Fibroblast of the aortic adventitia (primary cell): ENCODE measurements at places on chromosomes 7 and 10.

GRCh38 chr7:146255609-146256008 is 139.0 kb downstream of the CNTNAP2 start:
- no peak for DNase-seq

GRCh38 chr10:70317272-70317942 is 33.6 kb upstream of the NPFFR1 start:
- DNase-seq, result no peak

DNA sequence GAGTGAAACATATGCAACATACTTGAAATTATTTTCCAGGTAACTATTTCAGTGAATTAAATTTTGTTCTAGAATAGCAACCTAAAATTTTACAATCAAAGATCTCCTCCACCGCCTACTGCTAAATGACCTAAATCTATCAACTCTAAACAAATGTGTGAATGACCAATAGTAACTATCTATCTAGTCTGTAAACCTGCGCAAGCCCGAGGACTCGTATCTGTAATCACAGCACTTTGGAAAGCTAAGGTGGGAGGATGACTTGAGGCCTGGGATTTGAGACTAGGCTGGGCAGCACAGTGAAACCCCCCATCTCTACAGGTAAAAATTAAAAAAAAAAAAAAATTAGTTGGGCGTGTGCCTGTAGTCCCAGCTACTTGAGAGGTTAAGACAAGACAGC is 83.0 kb downstream of the NEBL start:
- DNase-seq, result no peak

GRCh38 chr10:125025341-125025740 is 83.4 kb downstream of the ZRANB1 start:
- peak; percentile 41 for DNase-seq

DNA sequence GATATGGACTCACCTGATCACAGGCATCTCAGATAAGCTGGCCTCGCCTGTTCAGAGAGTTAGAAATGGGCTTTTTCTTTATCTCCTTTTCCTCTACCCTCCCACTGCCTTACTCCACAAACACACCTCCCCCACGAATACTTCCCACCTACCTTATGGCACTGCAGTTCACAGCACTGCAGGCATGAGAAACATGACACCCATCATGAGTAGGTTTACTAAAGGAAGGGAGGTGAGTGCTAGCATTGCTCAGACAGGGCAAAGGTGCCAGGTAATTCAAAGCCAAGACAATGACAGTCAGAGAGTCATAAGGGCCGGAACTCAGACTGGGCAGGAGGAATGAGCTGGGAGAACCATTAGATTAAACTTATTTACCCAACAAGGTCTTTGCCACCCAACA is 220.6 kb downstream of the FAM107B start:
- DNase-seq, result no peak

DNA sequence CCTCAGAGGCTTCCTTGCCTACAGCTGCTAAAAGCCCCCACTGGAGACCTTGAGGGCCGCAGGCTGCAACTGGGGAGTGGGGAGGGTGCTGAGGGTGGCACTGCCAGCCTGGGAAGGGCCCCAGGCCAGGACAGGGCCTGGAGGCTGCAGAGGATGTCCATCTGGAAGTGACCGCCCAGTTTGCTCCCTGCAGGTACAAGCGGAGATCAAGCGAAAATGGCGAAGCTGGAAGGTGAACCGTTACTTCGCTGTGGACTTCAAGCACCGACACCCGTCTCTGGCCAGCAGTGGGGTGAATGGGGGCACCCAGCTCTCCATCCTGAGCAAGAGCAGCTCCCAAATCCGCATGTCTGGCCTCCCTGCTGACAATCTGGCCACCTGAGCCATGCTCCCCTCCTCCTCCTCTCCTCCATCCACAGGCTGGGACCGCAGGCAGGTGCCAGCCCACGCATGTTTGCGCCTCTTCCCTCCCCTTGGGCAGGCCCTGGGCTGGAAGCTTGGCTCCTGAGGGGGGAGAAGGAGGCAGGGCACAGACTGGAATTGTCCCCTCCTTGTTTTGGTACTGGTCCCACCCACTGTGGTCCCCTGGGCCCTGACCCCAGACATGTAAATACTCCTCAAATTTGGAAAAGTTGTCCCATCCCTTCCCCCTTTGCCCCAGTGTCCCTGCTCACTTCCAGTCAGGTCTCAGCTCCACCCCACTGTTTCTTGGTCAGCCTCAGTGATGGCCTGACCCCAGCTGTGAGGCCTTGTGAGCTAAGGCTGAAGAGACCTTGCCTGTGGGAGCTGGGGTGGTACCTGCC is 54.4 kb downstream of the ADCYAP1R1 start:
- no peak for DNase-seq

DNA sequence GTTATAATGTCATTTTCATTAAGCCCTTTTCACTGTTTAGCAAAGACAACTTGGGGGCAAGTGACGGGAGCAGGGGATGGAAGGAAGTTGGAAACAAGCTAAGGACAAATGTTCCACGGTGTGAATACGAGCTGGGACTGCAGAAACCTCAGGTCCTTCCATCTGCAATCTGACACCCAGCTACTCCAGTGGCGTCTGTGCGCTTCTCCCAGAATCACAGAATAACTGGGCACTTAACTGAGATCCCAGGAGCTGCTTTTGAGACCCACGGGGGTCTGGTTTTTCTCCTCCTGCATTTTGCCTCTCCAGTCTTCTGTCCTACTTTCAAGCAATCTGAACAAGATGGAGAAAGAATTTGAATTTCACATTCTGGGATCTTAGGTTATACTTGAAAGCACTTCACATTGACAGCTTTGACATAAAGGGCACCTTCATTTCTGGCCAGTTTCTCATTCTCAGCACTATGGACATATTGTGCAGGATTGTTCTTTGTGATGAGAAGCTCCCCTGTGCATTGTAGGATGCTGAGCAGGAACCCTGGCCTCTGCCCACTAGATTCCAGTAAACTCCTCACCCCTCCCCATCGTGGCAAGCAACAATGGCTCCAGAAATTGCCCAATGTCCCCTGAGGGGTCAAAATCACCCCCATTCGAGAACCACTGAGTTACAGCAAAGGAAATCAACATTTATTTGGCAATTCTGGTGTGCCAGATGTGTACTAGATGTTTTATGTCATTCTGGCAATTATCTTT is 194.1 kb downstream of the CACNB2 start:
- peak; percentile 44 for DNase-seq

GRCh38 chr7:156167417-156167807 is 355.1 kb upstream of the SHH start:
- DNase-seq, result no peak

DNA sequence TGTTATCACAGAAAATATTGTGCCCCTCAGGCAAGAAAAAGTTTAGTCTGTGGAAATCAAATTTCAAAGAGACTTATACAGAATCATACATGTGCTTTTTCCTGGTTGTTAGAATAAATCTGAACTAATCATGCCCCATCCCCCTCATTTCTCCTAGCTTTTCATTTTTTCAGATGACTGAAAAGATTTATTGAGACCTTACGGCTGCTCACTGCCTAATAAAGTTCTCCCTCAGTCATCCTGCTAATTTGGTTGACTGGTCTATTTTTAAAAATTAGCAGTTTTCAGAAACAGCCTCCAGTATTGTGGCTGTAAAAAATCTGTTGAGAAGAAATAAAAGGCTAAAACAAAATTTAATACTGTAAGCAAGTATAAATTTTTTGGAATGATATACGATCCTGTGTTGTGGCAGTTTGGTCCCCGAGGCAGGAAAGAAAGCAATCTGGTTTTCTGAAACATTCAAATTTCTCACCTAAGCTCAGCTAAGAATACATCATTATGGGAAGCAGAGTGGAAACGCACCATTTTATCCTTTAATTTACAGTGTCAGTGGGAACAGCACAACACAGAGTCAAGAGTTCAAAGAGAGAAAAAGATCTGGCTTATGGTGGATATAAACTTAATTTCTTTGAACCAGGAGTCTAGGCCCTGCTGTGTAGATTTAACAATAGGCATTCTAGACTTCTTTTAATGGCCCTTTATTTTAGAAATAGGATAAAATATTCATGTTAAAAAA is 144.4 kb downstream of the KCND2 start:
- DNase-seq, result no peak

- DNase-seq, result no peak
These were observed 35.8 kb downstream of the NSUN6 start for GRCh38 chr10:18615618-18616017.

GRCh38 chr7:105126436-105126975 is 112.5 kb downstream of the KMT2E start:
- no peak for DNase-seq

- DNase-seq, result peak; percentile 44
These were observed 79.6 kb downstream of the ANLN start for GRCh38 chr7:36469236-36469635.

- no peak for DNase-seq
These were observed 40.2 kb downstream of the CYCS start for GRCh38 chr7:25084821-25085220.

GRCh38 chr10:110363572-110364411 is 59.1 kb upstream of the SMNDC1 start:
- DNase-seq, result no peak

DNA sequence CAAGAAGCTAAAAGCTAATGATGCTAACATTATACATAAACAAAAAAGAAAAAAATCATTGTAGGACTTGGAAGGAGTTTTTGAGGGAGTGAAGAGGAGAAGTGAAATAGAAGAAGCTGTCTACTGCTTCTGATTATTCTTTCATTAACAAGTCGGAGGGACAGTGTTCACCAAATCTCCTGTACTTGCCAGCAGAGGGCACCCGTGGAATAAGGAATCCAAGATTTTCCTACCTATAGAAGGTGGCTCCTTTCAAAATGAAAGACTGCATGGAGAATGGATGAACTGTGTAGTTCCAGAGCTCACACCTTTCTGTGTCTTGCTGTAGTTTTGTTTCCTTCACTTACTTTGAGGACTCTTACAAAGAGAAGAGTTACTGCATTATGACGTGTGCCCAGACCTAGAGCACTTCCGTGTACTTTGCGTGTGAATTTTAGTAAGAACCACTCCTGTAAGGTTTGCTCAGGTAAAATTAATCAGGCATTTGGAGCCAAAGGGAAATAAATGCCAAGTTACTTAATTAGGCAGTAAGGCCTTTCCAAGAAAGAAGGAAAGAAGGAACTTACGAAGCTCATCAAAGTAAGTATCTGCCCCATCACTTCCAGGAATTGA is 145.1 kb downstream of the SEMA3D start:
- DNase-seq, result peak; percentile 81

- DNase-seq, result peak; percentile 98
These were observed 157.5 kb upstream of the KLF14 start for GRCh38 chr7:130891254-130892094.

- DNase-seq, result no peak
These were observed 10.3 kb downstream of the SEC31B start for GRCh38 chr10:100509241-100509840.

GRCh38 chr7:77413128-77413527 is 3.0 kb downstream of the GSAP start:
- no peak for DNase-seq

DNA sequence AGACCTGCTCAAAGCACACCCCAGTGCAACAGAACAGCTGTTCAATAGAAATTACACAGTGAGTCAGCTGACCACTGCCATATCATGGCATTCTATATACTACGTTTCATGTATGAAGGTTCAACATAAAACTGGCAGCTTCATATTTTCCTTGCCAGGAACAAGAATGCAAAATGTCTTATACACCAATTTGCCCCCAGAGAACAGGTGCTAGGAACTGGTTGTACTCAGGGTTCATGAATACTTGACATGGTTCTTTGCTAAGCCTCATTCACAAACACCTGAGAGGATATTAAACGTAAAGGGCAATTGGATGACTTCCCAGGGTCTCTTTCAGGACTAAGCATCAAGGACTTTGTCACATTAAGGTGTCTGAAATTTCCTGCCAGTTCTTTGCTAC is 6.9 kb downstream of the MYOF start:
- DNase-seq, result no peak

GRCh38 chr10:103799341-103799740 is 56.0 kb downstream of the SH3PXD2A start:
- no peak for DNase-seq

GRCh38 chr10:100551196-100551595 is 15.5 kb downstream of the HIF1AN start:
- DNase-seq, result no peak

DNA sequence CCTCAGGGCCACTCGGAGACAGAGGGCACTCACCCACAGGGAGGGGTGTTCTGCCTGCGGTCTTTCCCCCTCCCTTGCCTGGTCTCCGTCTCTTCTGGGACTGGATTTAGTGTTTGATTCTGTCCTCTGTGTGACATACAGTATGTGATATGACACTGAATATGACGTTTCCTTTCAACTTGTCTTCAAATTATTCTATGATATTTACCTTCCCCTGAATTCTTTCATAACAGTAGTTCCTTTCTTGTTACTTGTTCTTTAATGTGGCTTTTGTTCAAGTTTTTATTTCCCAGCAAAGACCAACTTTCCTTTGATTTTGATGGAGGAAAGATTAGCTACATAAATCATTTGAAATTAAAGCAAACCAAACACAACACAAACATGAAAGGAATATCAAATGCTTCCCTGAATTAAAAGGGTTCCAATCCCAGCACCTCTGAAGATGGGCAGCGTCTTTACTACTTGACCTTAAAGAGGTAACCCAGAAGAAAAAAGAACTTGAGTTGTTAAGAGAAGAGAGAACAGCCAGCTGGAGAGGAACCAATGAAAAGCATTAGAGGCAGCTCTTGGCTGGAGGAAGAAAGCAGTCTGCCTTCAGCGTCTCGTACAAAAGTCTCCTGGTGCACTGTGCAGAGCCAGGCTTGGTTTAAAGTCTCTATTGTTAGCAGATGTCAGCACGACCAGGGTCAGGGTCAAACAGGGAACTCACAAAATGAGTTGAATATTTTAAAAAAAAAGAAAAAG is 18.3 kb upstream of the RHEB start:
- DNase-seq, result peak; percentile 65

DNA sequence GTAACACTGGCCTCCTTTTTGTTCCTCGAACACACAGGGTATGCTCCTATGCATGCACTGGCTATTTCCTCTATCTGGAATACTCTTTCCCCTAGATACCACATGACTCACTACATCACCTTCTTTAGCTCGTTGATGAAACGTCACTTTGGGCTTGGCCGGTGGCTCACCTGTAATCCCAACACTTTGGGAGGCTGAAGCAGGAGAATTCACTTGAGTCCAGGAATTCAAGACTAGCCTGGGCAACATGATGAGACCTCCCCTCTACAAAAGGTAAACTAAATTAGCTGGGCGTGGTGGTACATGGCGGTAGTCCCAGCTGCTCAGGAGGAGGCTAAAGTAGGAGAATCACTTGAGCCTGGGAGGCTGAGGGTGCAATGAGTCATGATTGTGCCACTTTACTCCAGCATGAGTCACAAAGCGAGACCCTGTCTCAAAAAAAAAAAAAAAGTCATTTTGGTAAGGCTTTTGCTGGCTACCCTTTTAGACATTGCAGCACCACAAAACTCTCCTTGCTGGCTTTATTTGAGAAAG is 14.5 kb downstream of the ANKIB1 start:
- DNase-seq, result no peak

DNA sequence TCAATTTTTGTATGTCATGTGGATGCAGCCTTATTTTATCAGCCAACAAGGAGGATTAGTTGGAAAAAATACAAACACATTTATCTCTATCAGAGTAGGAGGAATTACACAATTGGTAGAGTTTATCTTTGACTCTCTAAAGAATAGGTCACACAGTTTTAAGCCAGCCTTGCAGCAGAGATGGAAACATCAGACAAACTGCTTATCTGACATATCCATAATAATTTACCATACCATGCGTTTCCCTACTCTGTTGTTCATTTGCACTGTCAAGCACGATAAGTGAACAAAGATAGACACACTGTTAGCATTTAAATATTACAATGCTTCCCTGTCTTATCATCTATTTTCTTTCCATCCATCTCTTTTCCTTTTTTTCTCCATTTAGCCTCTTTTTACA is 283.7 kb upstream of the SMIM30 start:
- DNase-seq, result no peak
